ENCODE measurements at places on chromosomes 2 and 18. TPM values are rescaled to one million over a fixed set of nuclear protein-coding genes. Genes with fewer than 3 reads are reported as not detected.

Gene PRKRA
- total RNA-seq = 43.8 TPM

Gene ERBB4
- total RNA-seq = 2.4 TPM

GRCh38 chr2:33022989-33023727 is 76.4 kb downstream of the LTBP1 start:
- H3K4me3 ChIP-seq = no peak overlapping the region
- no peaks in the 10 kb centered on the region for H3K36me3 ChIP-seq
- no peak for DNase-seq
- H3K27me3 ChIP-seq = no peaks in the 10 kb centered on the region
- no peak overlapping the region for H3K27ac ChIP-seq

- no peaks in the 10 kb centered on the region for H3K36me3 ChIP-seq
- H3K4me1 ChIP-seq = peaks cover 8% of the 10 kb centered on the region
- H3K27ac ChIP-seq = peak overlapping the region; percentile 80
- H3K4me3 ChIP-seq = no peak overlapping the region
- H3K27me3 ChIP-seq = no peaks in the 10 kb centered on the region
- no peak for DNase-seq
Measured at GRCh38 chr2:201233192-201233811, 27.0 kb upstream of the CASP8 start.

GRCh38 chr2:172072303-172072702 is 13.0 kb upstream of the DLX1 start:
- DNase-seq = no peak
- H3K27ac ChIP-seq = no peak overlapping the region
- H3K4me3 ChIP-seq = no peak overlapping the region
- H3K36me3 ChIP-seq = no peaks in the 10 kb centered on the region

DNA sequence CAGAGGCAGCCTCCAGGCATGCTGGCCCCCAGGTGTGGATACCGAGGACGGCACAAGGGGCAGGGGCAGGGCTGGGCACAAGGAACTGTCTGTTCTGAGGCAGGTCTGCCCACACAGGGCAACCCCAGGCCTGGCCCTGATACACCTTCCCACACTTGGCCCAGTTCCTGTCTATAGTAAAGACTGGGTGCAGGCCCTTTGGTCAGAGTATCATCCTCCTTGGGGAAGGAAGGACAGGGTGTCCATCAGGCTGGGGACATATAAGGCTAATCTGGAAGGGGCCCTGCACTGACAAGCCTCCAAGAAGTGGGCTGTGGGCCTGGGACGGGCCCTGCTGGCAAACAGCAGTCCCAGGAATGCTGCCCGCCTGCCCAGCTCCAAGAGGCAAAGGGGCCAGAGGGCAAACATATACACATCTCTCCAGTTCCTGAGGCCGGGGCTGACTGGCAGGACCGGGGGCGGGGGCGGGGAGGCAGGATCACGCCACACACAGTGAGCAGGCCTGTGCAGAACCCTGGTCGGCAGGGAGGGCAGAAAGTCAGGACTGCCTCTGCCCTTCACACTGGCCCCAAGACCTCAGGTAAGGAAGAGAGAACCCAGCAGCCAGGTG is 18.9 kb downstream of the SDC1 start:
- H3K36me3 ChIP-seq = no peaks in the 10 kb centered on the region
- H3K27ac ChIP-seq = no peak overlapping the region
- no peak for DNase-seq
- no peak overlapping the region for H3K4me3 ChIP-seq
- H3K27me3 ChIP-seq = no peaks in the 10 kb centered on the region

Measured in tibial nerve (tissue), 4 donors.